ENCODE measurements at places on chromosomes 6 and 20.
A peak's percentile ranks its signal among the peaks of the same experiment; 100 is the strongest.

DNA sequence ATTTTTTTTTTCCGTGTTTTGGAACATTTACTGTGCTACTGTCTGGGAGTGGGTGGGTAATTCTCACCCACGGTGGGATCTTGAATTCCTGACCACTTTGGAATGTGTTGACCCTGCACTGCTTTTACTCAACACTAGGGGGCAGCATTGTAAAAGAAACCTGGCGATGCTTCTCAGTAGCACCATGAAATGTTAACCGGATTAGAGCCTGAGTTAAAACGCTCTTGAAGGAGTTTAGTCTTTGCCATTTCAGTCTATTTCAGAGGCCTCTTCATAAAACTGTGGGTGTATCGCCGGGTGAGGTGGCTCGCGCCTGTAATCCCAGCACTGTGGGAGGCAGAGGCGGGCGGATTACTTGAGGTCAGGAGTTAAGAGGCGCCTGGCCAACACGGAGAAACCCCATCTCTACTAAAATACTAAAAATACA lies 114.4 kb upstream of the PRND start:
- H3K4me1 ChIP-seq, result no peaks in the 10 kb centered on the region
- peak; percentile 54 for DNase-seq
- no peak overlapping the region for H3K27ac ChIP-seq
- H3K27me3 ChIP-seq, result peaks cover 4% of the 10 kb centered on the region
- H3K4me3 ChIP-seq, result no peak overlapping the region

DNA sequence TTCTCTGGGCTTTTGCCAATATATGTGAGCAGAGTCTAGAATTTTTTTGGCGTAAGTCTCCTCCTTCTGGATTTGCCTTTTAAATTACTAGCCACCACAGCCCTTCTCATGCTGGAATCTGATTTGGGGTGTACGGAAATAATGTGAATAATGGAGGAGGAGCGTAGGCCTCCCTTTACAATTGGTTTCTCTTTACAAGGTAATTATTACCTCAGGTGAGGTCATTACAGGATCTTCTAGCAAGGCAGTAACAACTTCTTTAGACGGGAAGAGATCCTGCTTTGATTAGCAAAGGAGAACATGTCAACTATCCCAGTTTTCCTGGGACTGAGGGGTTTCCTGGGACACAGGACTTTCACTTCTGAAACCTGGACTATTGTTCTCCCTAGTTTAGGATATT lies 8.9 kb downstream of the RWDD2A start:
- H3K4me3 ChIP-seq, result no peak overlapping the region
- H3K36me3 ChIP-seq, result no peaks in the 10 kb centered on the region
- no peak overlapping the region for H3K27ac ChIP-seq
- H3K4me1 ChIP-seq, result no peaks in the 10 kb centered on the region
- no peak for DNase-seq

DNA sequence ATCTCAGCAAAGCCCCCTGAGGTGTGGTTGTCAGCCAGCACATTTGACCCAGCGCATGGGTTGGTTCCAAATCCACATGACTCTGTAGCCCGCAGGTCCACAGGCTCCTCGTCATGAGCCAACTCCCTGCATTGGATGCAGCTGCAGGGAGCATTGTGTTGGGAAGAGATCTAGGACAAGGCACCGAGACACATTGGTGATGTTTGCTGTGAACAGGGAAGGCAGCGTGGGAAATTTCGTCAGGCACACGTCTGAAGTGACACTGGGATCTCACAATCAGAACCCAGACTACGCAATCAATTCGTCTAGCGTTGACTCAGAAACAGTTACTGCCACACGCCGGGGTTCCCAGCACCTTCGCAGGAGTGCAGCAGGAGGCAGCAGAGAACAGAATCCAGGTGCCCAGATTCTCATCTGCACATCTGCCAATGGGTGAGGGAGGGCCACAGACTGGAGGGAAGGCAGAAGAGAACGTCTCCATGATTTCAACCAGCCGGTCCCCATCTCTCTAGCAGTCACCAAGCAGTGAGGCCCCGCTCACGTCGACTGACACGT lies 177.0 kb downstream of the TTLL2 start:
- no peak for DNase-seq
- H3K27me3 ChIP-seq, result no peaks in the 10 kb centered on the region
- H3K4me1 ChIP-seq, result no peaks in the 10 kb centered on the region
- H3K36me3 ChIP-seq, result no peaks in the 10 kb centered on the region
- no peak overlapping the region for H3K4me3 ChIP-seq

GRCh38 chr6:134515986-134516385 lies 198.1 kb upstream of the SGK1 start:
- no peak for DNase-seq
- no peak overlapping the region for H3K4me3 ChIP-seq
- H3K27me3 ChIP-seq, result no peaks in the 10 kb centered on the region

DNA sequence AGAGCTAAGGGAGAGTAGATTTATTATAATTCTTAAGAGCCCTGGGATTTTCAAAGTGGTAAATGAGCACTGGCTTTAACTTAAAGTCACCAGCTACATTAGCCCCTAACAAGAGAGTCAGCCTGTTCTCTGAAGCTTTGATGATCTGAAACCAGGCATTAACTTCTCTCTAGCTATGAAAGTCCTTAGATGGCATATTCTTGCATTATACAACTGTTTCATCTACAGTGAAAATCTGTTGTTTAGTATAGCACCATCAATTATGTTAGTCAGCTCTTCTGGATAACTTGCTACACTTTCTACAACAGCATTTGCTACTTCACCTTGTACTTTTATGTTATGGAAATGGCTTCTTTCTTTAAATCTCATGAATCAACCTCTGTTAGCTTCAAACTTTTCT lies 1046.7 kb downstream of the HACE1 start:
- H3K27ac ChIP-seq, result no peak overlapping the region
- H3K36me3 ChIP-seq, result no peaks in the 10 kb centered on the region
- H3K27me3 ChIP-seq, result no peaks in the 10 kb centered on the region
- no peak overlapping the region for H3K4me3 ChIP-seq
- no peak for DNase-seq

All from CD8-positive, alpha-beta memory T cell (primary cell).